ENCODE measurements at places on chromosomes 7 and 10.

DNA sequence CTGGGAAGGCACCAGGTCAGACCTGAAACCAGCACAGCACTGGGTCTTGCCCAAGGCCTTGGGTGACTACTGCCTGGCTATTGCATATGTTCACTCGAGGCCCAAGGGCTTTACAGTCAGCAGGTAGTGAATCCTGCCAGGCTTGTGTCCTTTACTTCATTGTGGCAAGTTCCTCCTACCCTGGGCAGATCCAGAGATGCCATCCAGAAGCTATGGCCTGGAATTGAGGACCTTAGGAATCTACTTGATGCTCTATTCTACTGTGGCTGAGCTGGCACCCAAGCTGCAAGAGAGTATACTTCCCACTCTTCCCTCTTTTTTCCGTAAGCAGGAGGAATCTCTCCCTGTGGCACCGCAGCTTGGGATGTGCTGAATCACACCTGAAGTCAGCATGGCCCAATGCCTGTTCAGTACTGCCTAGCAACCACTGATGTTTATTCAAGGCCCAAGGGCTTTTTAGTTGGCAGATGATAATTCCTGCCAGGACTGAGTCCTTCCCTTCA is 246.7 kb upstream of the CTBP2 start:
- no peak for DNase-seq

- DNase-seq = no peak
These were observed 7.0 kb downstream of the NOS3 start for GRCh38 chr7:150997817-150998216.

DNA sequence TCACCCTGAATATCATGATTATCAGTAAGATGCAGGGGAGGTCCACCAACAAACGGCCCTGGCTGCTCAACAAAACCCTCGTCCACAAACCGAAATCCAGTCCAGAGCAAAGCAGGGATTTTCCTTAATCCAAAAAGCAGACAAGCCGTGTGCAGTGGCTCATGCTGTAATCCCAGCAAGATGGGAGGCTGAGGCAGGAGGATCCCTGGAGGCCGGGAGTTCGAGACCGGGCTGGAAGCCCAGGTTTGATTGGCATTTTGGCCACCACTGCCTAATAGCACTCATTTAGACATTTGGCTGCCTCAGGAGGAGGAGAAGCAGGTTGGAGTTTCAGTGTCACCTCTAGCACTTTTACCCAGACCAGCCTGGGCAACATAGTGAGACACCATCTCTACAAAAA is 562.0 kb upstream of the AUTS2 start:
- no peak for DNase-seq

DNA sequence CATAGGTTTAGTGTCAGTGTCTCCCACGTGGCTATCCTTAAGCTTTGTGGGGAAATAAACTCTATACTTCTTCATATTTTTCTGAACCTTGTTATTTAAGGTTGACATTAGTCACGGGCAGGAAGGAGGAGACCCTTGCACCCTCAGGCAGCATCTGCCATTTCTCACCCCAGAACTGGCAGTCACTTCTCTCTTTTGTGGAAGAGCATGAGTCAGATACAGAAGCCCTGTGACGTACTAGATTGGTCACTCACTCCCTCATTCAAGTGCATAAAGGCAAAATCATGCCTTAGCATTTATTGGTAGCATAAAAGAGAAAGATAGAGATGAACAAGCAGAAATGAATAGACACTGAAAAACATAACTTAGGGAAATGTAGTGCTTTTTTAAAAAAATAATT is 206.0 kb upstream of the MDFIC start:
- DNase-seq = no peak

- no peak for DNase-seq
These were observed 31.1 kb upstream of the MSMB start for GRCh38 chr10:46077141-46077554.

DNA sequence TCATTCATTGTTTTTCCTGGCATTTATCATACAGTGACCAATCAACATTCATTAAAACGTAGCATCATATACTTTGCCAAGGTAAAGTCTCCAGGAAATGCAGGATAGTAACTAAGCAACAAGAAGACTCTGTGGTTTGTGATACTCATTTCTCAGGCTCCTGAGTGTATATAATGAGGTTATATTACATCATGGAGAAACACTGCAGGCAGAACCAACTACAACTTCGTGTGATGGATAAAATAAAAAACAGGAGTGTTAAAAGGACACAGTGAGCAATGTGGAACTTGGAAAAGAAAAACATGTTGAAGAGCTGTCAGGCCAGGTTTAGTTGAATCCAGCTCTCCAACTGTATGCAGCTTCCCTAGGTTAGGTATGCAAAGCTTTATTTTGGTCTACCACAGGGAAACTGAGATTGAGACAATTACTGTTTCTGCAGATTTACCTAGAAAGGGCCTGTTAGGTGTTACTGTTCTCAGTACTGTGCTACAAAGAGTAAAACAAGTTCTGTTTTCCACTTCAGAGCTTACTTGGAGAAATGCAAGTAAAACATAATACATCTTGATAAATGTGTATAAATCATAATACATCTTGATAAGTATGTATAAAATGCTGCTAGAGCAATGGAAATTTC is 7.8 kb upstream of the CCNY start:
- no peak for DNase-seq

DNA sequence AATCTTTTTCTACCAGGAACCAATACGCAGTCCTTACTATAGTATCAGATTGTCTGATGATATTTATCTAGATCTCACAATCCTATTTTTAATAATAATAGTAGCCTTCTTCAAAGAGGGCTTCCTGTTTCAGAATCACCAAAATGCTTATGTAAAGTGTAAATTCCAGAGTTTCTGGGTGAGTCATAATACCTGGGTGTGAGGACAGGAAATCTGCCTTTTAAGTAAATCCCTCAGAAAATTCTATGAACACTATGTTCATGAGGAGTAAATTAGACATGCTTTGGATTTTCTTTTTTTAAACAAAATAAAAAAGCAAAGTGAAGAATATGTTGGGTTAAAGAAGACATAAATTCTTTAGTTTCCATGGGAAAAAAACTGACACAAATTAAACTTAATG is 20.5 kb downstream of the DKK1 start:
- DNase-seq = no peak

All from COLO829 (cell line).